ENCODE measurements at places on chromosomes 11 and 22. TPM values are rescaled to one million over a fixed set of nuclear protein-coding genes. Genes with fewer than 3 reads are reported as not detected.
A peak's percentile ranks its signal among the peaks of the same experiment; 100 is the strongest.

GRCh38 chr11:112637076-112637475 is 324.1 kb upstream of the NCAM1 start:
- H3K4me3 ChIP-seq, result no peak overlapping the region
- no peak overlapping the region for H3K27ac ChIP-seq
- H3K4me1 ChIP-seq, result no peaks in the 10 kb centered on the region

The OR8A1 gene
- not detected for total RNA-seq

DNA sequence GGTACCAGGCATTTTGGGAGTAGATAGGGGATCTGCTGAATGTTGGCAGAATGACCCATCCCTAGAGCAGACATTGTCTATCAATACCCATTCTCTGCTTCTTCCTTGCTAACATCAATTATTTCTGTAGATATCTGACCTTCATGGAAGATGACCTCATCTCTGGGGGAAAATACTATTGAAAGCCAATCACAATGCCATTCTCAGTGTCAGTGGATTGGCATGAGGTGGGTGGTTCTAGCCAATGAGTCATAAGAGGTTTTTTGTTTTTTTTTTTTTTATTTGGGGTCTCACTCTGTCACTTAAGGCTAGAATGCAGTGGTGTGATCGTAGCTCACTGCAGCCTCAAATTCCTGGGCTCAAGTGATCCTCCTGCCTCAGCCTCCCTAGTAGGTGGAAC is 42.5 kb downstream of the SNX19 start:
- no peaks in the 10 kb centered on the region for H3K27me3 ChIP-seq
- no peak for DNase-seq
- H3K4me1 ChIP-seq, result no peaks in the 10 kb centered on the region
- no peak overlapping the region for H3K4me3 ChIP-seq
- H3K36me3 ChIP-seq, result no peaks in the 10 kb centered on the region
- no peak overlapping the region for H3K27ac ChIP-seq

DNA sequence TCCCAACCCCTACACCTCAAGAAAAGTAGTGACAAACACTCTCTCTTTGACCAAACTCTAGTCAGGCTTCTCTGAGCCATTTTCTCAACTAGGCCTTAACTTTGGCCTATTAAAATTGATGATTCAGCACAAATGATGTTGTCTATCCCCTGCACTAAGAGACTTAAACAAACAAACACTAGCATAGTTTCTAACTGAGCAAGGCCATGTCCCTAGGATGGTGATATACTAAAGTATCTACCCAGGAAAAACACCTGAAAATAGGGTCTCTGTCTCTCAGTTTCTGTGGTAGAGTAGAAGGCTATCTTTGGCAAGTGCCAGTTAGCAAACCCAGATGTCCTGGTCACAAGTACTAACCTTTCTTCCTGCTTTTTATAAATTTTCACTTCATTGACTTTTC is 219.7 kb upstream of the ANO3 start:
- DNase-seq, result no peak
- no peaks in the 10 kb centered on the region for H3K4me1 ChIP-seq
- H3K36me3 ChIP-seq, result no peaks in the 10 kb centered on the region
- H3K4me3 ChIP-seq, result no peak overlapping the region
- H3K27ac ChIP-seq, result no peak overlapping the region

- H3K4me3 ChIP-seq, result peak overlapping the region; percentile 60
- no peak overlapping the region for H3K27ac ChIP-seq
- no peaks in the 10 kb centered on the region for H3K27me3 ChIP-seq
- no peaks in the 10 kb centered on the region for H3K4me1 ChIP-seq
- H3K36me3 ChIP-seq, result no peaks in the 10 kb centered on the region
Observed at GRCh38 chr22:21641417-21641788, 699 bp upstream of the SDF2L1 start.

DNA sequence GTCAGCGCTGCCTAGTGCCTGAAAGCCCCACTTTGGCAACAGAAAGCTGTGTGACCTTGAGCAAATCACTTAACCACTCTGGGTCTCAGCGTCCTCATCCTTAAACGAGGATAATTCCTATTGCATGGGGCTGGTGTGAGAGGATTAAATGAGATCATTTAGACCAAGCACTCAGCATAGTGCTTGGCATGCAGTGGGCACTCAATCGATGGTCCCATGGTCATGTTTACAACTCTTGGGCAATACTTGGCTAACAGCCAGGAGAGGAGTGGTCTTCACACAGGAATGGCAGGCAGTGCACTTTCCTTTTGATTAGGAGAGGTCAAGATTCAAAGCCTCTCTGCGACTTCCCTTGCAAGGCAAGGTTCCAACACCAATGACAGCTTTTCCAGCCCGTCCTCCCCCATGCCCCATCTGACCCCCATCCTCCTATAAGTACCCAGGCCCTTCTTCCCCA is 14.1 kb downstream of the TNKS1BP1 start:
- H3K27ac ChIP-seq, result peak overlapping the region; percentile 85
- H3K4me1 ChIP-seq, result peaks cover 25% of the 10 kb centered on the region
- H3K4me3 ChIP-seq, result peak overlapping the region; percentile 29
- H3K27me3 ChIP-seq, result no peaks in the 10 kb centered on the region

- no peaks in the 10 kb centered on the region for H3K36me3 ChIP-seq
- no peak overlapping the region for H3K4me3 ChIP-seq
- DNase-seq, result no peak
- peaks cover 5% of the 10 kb centered on the region for H3K4me1 ChIP-seq
- H3K27ac ChIP-seq, result no peak overlapping the region
Observed at GRCh38 chr11:46075928-46076327, 45.3 kb downstream of the PHF21A start.

The SPDYC gene
- total RNA-seq, result not detected

DNA sequence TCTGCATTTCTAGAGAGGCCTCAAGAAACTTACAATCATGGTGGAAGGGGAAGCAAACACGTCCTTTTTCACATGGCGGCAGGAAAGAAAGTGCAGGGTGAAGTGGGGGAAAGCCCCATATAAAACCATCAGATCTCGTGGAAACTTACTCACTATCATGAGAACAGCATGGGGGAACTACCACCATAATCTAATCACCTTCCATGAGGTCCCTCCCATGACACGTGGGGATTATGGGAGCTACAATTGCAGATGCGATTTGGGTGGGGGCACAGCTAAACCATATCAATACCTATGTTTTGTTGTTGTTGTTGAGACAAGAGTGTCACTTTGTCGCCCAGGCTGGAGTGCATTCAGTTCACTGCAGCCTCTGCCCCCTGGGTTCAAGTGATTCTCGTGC is 29.9 kb downstream of the SFI1 start:
- no peak for DNase-seq
- no peak overlapping the region for H3K27ac ChIP-seq
- no peaks in the 10 kb centered on the region for H3K27me3 ChIP-seq
- H3K4me1 ChIP-seq, result no peaks in the 10 kb centered on the region

The PIK3IP1 gene
- 25.6 TPM for total RNA-seq

The LRRN4CL gene
- 8.0 TPM for total RNA-seq
